Neural progenitor cell (in vitro differentiated cells): ENCODE measurements at places on chromosomes 5 and 9.

GRCh38 chr9:129348890-129349664, 171.0 kb upstream of the IER5L start:
- no peak for DNase-seq

- no peak for DNase-seq
Measured at GRCh38 chr5:62647241-62647640, 68.6 kb downstream of the LRRC70 start.

- no peak for DNase-seq
Measured at GRCh38 chr5:75335952-75336614, 937 bp upstream of the HMGCR start.

GRCh38 chr9:93324191-93324834, 127.2 kb upstream of the FAM120A start:
- no peak for DNase-seq

DNA sequence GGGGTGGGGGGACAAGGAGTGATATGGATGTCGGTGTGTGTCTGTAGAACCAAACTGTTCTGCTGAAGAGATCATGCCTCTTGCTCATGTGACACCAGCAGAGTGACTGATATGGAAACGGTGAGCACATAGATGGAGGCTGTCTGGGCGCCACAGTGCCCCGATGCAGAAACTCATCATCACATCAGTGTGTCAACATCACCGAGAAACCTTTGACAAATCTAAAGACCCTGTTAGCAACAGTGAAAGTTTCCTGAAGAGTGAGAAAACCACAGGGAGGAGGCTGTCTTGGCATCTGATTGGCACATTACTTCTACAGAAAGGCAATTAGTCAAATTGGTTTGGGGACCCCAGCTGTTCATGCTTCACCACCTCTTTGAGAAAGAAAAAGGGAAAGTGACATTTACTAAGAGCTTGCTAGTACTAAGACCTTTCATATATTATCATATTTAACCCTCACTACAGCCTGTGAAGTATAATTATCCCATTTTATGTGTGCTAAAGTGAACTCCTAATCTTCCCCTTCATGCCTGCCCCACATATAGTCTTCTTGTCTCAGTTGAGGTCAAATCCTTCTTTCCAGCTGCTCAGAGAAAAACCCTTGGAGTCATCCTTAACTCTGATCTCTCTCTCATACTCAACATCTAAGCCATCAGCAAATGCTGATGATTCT, 25.6 kb downstream of the CSF2 start:
- no peak for DNase-seq

- no peak for DNase-seq
Measured at GRCh38 chr5:171055875-171056454, 194.1 kb downstream of the RANBP17 start.

DNA sequence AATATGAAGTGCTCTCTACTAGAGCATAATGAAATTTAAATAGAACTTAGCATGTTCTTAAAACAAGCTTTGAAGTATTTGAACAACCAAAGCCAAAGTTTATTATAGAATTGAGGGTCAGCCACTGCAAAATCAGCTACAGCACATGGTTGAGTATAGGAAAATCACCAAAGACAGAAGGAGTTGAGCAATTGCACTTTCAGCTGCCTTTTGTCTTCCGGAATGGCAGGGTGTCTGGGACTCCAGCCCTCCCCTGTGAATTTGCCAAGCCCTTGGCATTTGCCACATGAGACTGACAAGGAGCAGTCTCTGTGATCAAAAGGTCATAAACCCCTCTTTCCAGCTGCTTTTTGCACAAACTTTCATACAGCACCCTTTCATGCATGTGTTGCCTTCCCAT, 8.5 kb upstream of the LURAP1L start:
- no peak for DNase-seq

DNA sequence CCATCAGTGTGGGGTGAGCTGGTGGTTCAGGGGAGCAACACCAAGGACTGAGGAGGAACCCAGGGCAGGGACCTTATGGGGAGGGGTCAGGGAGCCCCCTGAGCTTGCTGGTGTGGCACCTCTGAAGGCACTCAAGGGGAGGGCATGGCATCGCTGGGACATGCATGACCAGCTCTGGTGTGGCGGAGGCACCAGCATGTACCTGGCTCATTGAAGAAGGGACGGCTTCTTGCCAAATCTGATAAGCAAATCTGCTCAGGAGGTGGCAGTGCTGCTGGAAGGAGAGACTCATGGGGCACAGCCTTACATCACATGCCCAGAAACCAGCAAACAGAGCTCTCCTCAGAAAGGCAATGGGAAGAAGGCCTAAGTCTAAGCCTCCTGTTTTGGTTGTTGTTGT, 421.8 kb downstream of the SEMA5A start:
- no peak for DNase-seq

GRCh38 chr5:59798862-59799667, 94.5 kb downstream of the PDE4D start:
- no peak for DNase-seq

- peak; percentile 82 for DNase-seq
Measured at GRCh38 chr9:71793386-71794105, 25.2 kb upstream of the CEMIP2 start.

DNA sequence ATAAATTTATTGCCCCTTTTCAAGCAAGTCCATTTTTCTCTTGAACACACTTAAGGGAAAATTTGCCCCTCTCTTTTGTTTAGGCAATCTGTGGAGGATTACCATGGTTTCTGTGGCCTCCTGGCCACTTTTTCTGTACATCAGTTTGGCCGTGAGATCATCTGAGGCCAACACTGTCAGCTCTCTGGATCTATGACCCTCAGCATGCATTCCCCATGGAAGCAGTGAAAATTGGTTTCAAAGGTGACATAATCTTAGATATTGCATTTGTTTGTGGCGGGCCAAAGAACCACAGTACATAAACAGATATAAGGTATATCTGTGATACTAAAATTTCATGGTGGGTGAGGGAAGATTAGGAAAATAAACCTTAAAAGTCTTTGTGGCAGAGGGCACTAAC, 4.6 kb upstream of the ZNF474 start:
- no peak for DNase-seq

DNA sequence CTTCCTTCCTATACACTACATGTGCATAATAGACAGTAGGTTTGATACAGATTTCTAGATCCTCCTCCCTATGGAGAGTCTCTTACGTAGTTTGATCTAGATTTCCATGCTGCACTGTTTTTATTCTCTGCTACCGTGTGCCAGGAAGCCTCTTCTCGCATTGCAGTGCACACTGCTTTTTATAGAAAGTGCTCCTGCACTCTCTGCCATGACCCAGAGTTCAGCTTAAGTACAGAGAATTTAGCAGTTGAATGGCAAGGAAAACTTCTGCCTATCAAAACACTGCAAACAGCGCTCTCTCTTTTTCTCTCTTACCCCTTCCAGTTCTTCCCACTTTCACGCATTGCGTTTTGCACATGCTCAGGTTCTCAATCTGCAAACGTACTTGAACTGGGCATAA, 187.4 kb downstream of the ARHGAP26 start:
- no peak for DNase-seq

DNA sequence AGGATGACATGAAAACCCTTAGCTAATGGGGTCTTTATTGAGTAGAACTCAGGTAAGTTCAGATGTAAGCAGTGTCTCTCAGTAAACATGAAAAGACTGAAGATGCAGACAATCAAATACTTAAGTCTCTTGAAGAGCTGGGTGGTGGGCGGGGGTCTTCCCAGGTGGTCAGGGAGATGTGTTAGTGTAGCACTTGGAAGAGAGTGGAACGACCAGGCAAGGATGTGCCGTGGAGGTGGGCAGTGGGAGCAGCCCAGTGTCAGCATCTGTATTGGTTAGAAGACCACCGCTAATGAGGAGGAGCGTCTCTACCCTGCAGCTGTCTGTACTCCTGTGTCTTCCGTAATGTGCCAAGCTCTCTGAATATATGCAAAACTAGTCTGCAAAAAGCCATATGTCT, 4.4 kb downstream of the S1PR3 start:
- no peak for DNase-seq

- DNase-seq: no peak
Measured at GRCh38 chr5:54601411-54602230, 84.1 kb downstream of the SNX18 start.

GRCh38 chr5:99644822-99645221, 716.0 kb upstream of the CHD1 start:
- no peak for DNase-seq

- DNase-seq: no peak
Measured at GRCh38 chr5:138192826-138193225, 13.9 kb downstream of the KIF20A start.

DNA sequence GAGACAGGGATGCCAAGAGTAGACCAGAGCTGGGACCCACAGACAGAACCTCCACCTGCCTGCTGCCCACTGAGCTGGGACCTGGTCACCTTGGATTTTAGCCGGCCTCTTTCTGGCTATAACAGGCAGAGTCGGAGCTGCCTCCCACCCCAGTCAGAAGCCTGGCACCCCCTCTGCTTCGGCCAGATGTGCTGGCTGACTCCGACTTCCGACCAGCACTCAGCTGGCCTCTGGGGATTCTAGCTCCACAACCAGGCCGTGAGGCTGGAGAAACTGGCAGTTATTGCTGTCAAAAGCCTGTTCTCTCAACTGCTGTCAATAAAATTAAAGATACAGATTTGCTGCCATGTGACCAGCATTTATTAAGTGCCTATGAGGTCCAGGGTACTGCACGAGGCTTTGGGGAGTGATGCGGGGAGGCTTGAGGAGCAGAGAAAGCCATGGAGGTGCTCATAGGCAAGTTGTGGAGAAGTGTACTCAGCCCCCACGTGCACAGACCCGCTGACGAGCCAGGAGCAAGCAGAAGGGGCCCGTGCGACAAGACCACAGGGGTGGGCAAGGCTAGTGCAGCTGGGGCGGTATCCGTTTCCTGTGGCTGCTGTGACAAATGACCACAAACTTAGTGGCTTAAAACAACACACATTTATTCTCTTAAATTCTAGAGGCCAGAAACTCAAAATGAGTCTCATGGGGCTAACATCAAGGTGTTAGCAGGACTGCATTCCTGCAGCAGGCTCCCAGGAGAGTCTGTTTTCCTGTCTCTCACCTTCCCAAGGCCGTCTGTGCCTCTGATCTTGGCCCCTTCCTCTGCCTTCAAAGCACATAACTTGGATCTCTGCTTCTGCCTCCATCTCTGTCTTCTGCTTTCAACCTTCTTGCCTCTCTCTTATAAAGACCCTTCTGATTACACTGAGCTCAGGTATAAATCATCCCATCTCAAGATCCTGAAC, 13.1 kb downstream of the GFI1B start:
- no peak for DNase-seq

DNA sequence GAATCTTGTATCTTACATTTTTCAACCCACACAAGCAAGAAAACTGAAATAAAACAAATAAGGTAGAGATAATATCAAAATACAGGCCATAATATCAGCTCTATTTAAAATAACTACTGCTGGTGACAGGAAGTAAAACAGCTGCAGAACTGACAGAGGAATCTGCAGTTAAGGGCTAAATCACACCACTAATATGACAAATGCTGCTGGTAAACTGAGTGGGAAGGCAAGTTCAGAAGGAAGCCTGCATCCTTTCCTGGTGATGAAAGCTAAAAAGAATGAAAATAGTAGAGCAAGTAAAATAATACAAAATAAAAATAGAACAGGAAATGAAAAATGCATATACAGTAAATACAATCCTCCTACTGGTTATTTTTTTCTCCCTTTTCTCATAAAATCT, 1293.7 kb upstream of the C9orf72 start:
- no peak for DNase-seq

DNA sequence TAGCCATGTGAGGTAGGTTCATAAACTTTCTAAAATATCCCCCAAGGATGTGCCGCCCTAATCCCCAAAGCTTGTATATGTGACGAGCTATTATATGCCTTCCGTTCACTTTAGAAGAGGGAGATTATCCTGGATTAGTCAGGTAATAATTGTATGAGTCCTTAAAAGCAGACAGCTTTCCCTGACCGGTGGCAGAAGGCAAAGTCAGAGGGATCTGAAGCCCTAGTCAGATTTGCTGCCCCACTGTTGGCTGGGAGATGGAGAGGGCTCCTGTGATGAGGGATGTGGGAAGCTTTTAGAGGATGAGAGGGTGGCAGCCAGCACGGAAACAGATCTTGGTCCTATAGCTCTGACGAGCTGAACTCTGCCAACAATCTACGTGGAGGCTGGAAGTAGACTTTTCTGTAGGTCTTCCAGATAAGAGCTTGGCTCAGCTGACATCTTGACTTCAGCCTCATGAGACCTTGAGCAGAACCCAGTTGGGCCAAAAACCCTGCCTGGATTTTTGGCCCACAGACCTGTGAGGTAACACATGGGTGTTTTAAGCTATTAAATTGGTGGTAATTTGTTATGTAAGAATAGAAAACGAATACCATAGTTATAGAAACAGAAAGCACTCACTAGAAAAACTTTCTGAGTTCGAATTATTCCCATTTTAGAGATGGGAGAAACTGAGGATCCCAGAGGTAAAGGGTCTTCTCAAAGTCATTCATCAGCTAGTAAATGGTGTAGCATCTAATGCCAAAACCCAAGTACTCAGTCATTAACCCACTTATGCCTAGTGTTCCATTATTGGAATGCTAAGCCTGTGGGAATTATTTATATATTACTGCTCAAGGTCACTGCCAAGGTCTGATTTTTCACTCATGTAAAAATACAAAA, 48.9 kb downstream of the SH3PXD2B start:
- no peak for DNase-seq

DNA sequence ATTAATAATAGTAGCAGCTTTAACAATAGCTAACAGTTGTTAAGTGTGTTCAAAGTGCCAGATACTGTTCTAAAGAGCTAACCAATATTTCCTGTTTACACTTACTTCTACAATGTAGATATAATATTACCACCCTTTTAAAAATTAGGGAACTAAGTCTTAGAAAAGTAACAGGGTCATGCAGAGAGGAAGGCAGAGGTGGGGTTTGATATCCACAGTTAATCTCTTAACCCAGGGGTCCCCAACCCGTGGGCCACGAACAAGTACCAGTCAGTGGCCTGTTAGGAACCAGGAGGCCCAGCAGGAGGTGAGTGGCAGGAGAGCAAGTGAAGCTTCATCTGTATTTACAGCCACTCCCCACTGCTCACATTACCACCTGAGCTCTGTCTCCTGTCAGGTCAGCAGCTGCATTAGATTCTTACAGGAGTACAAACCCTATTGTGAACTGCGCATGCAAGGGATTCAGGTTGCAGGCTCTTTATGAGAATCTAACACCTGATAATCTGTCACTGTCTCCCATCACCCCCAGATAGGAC, 89.1 kb downstream of the ACTL7B start:
- no peak for DNase-seq

DNA sequence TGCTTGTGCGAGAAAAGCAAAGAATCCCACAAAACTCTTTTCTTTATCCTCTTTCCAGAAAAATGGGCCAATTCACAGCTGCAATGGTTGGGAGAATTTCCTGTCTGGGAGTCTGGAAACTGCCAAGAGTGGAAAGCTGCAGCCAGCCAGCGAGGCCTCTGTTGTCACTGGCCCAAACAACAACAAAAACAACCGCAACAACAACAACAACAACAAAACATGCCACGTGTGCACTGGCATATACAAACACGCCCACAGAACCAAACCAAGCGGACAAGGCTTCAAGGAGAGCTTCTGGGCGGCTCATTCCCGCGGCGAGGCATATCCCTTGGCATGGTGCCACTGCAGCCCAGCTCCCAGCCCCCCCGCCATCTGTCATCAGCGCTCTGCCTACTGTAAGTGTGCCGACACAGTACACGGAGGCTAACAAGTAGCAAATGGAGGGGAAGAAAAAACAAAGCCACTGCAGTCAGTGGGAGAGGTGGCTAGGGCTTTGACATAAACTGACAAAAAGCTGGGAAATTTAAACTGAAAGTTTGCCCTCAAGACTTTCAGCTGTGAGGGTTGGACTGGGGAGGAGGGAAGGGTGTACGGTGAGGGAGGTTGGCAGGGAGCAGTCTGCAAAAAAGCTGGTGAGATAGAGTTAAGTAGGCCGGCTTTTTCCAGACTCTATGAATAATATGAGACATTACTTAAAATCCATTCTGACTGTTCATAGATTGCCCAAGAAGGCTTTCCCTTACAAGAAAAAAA, 165.0 kb upstream of the ZNF462 start:
- DNase-seq: no peak

GRCh38 chr5:29548262-29548661, 1645.2 kb upstream of the CDH6 start:
- no peak for DNase-seq
